Breast epithelium (tissue), 4 donors: ENCODE measurements at places on chromosomes 4 and X. TPM values are rescaled to one million over a fixed set of nuclear protein-coding genes. Genes with fewer than 3 reads are reported as not detected.

CTAG1A gene
- not detected for total RNA-seq

GPR143 gene
- total RNA-seq: 3.4 TPM

DNA sequence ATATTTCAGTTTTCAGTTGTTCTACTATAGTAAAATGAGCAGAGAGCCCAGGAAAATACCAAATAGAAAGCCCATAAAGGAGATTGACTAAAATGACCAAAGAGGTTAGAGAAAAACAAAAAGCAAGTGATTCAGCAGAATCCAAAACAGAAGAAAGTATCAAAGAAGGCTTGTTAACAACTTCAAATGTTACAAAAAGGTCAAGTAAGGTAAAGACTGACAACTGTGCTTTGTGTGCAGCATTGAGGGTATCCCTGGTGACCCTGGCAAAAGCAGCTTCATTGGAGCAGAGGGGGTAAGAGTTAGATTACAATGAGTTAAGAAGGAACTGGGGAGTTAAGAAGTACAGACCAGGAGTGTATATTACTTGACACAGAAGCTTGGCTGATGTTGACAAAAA is 317.9 kb downstream of the OPHN1 start:
- H3K27ac ChIP-seq: no peak overlapping the region
- no peaks in the 10 kb centered on the region for H3K27me3 ChIP-seq
- no peak for DNase-seq

DNA sequence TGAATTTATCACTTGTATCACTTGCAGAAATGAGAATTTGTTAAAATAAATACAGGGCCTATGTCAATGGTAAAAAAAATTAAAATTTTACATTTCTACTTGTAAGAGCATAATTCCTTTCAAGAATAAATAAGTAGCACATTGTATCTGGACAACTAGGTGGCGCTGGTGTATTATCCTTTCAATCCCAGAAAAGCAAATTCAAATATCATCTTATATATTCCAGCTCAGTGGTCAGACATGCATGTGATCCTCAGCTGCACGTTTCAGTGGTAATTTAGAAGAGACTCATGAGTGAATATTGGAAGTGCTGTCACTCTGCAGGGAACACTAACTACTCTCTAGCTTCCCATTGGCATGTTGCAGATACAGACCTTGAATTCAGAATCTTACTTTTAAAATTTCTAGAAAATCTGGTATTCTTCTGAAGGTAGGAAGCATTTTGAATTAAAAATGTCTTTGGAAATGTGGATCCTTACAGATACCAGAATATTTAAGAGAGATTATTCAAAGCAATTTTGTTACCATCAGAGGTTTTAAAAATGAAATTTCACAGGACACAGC is 1414.7 kb upstream of the TENM3 start:
- H3K27ac ChIP-seq: no peak overlapping the region
- H3K36me3 ChIP-seq: no peaks in the 10 kb centered on the region
- no peaks in the 10 kb centered on the region for H3K27me3 ChIP-seq
- H3K4me1 ChIP-seq: no peaks in the 10 kb centered on the region
